ENCODE measurements at places on chromosomes 2 and 18.

DNA sequence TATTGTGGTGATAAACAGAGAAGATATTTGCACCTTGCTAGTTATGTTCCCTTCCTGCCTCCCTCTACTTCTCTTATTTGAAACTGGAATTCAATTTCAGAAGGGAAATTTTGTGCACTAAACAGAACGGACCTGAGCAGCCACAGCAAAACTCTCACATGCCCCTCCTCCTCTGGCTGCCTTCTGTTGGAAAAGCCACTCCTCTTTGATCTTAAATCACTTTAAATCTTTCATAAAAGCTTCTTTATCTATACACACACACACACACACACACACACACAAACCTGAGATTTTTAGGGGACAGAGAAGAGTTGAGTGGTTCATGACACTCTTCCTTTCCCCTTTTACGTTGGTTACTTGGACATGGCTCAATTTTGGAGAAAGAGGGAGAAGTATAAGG lies 5.6 kb downstream of the TBR1 start:
- DNase-seq, result no peak

GRCh38 chr2:159169187-159169586 lies 117.3 kb downstream of the WDSUB1 start:
- no peak for DNase-seq

DNA sequence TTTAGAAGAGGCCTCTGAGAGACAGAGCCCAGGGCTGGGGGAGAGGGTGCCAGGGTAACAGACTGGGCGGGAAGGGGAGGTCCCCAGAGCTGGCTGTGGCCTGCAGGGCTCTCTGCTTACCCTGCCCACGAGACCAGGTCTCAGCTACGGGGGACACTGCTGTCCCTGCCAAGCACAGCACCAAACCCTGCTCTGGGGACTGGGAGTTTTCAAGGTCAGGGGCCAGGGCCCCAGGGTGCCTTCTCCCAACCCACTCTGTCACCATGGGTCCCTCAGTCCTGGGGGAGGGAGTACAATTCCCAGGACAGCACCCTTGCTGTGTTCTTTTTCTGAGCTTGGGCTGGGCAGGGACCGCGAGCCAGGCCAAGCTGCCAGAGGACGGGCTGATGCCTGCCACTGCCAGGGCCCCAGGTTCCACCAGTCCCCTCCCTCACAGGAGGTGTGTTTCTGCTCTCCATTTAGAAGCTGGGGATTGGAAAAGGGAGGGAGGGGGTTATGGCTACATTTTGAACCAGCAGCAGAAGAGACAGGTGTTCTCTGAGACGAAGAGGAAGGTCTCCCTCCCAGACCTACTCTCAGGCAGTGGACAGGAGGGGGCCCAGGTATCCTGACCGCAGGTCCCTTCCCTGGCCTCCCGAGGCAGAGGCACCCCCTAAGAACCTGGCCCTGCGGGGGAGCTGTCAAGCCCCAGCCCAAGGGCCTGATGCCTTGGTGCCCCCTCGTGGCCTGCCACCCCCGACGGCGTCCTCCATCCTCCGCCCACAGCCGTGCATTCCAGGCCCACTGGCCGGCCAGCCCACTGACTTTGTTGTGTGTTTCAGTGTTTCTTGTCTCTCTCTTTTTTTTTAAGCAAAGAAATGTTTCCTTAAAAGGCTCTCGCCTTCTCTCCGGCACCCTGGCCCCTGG lies 80.4 kb downstream of the TNS1 start:
- no peak for DNase-seq

DNA sequence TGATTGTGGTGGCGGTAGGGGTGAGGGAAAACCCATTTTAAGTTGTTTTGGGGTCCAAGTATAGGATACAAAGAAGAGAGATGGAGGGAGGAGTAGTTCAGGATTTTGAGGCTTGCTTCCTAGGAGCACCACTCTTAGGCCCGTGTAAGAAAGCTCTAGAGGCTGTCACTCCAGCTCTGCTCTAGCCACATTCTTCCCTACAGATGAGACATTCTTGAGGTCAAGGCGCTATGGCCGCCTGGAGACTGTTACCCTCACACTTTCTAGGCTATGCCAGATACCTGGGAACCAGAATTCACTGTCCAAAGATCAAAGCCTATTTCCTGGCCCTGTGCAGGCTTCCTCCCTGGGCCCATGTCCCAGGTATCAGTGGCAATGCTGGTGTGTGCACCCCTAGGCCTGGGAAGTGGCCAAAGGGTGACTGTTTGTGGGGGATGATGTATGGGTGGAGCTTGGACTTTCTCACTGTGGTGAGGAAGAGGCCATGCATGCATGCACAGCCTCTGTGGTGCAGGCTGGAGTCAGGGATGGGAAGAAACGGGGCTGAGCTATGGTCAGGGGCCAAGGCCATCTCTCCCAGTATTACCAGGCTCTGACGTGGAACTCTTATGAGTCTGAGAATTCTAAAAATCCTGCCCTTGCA lies 7.0 kb upstream of the TTL start:
- no peak for DNase-seq

DNA sequence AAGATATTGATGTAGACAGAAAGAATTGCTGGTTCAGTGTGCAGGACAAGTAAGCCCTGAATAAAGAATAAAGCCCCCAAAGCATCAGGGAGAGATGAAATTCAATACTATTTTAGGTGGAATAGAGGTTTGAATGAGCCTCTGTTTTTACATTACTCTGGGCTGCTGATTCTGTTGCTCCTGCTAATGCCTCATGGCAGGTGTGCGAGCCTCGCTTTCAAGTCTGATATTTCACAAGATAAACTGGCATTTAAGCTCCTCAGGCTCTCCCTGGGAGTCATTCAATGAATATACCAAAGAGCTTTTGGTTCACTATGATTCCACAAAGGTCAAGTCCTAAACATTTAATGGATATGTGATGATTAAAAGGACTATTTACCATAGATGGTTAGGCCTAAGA lies 601.0 kb upstream of the SLC39A10 start:
- DNase-seq, result no peak

DNA sequence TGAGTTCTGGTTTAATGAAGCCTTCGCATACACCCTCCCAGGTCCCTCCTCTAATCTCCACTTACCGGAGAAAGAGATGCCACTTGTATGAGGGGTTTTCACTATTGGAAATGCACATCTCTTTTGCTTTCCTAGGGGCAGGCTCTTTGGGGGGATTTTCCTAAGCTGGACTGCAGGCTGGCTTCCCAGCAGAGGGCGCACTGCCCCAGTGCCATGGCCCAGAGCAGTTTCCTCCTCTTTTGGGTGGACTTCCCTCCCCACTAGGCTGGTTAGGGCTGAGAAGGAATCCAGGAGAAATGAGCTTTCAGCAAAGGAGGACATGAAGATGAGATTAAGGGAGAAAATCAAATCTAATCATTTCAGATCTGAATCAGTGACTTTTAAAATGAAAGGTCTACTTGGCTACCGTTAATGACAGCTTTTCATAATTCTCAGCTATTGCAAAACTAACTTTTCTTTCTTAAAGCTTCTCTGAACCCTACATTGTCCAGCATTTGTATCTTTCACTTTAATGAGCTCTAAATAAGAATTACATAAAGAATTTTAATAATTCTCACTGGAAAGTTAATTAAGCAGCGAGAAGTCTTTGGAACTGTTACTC lies 784.1 kb upstream of the FANCL start:
- no peak for DNase-seq

GRCh38 chr2:174972924-174973323 lies 32.3 kb downstream of the CHN1 start:
- no peak for DNase-seq

DNA sequence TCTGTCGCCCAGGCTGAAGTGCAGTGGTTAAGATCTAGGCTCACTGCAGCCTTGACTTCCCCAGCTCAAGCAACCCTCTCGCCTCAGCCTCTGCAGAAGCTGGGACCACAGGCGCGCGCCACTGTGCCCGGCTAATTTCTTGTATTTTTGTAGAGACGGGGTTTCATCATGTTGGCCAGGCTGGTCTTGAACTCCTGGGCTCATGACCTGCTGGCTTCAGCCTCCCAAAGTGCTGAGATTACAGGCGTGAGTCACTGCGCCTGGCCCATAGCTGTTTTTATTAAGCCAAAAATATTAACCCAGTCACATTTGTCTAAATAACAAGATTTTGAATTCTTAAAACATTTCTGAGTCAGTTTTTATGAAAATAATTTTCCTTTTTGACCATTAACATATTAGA lies 6.3 kb upstream of the SFT2D3 start:
- DNase-seq, result no peak

- no peak for DNase-seq
These were observed 2.5 kb downstream of the SNX17 start for GRCh38 chr2:27372937-27373336.

- no peak for DNase-seq
These were observed 182.4 kb upstream of the ARL4C start for GRCh38 chr2:234679301-234679740.

DNA sequence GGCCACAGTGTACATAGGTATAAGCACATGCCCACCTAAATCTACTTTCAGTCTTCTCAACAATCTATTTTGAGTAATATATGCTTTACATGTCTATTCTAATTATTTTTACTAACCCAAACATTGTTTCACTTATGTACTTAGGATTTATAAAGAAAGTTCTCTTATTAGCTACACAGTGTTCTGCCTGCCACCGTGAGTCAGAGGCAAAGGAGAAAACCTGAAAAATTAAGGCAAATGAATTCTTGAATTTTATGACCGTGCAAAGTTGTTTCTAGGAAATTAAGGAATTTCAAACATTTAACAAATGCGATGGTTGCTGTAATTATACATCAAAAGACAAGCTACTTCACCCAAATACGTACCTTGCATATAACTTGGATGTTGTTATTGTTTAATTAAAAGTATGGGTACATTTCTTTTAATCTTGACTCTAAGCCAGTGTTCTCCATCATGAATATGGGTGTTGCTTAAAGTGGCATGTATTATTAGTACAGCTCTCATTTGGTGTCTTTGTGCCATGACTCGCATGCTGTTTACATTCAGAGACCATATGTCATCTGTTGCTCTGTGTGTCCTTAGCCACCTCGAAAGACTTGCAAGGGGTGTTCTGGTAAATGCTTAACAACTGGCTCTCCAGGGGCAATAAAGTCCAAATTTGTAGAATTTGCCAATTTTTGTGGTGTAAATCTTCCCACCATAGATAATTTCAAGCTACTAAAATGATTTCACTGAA lies 154.3 kb upstream of the FN1 start:
- DNase-seq, result no peak

All from NCI-H526 (cell line).